ENCODE measurements at places on chromosomes 11 and 22.
A peak's percentile ranks its signal among the peaks of the same experiment; 100 is the strongest.

DNA sequence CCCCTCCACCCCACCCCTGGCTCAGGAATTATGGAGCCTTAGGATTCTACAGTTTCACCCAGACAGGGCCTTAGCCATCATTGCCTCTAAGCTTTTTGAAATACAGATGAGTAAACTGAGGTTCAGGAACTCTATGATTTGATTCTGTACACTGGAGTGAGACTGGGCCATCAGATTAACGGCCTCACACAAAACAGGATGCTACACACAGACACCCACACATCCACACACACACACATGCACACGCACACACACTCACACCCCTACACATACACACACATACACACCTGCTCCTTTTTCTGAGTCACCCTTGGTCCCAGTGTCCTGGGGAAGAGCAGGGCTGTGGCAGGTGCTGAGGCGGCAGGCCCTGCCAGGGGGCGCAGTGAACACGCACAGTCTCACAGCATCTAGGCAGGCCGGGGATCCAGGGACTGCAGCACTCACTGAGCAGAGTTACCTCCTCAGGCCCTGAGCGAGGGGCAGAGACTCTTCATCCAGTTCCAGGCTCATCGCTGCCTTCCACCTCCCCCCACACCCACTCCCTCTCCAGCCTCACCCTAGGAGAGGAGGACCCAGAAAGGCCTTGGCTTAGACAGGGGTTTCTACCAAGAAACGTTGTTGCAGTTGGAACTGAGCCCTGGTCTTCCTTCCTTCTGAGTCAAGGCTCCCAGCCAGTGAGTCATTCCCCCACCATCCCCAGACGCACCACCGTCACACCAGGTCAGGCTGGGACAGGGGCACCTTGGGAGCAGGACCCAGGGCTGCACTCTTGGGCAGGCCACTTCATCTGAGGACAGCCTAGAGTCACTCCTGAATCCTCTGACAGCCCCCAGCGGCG lies 89.8 kb upstream of the PARVA start:
- no peak for DNase-seq

DNA sequence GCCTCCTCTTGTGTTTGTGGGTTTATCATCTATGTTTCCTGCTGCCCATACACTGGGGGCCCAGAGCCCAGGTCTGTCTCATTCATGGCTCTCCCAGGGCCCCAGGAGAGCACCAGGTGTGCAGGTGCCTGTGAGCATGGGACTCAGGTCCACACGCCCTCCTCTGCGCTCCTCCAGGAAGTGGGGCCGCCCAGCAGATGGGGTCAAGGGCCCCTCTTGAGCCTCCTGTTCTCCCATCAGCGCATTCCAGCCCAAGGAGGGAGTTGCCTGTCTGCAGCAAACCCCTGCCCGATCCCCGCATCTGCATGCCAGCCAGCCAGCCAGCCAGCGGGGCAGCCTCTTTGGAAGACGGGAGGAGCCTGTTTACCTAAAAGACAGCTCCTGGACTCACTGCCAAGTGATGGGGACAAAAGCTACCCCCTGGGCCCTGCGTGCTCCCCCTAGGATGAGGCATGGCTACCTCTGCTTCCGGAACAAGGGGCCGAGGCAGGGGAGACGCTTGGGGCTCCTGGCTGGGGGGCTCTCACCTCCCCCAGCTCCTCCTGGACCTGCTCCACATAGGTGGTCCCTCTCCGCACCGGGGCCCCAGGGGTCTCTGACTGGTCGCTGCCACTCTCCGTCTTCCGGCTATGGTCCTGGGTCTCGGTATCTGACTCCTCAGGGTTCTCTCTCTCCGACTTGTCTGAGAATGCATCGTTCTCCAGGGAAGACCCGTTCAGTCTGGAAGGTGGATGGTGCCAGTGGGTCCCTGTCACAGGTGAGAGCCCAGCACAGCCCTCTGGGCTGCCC lies 49.7 kb upstream of the CARS1 start:
- DNase-seq: no peak

GRCh38 chr11:35163209-35163608 lies 24.2 kb downstream of the CD44 start:
- DNase-seq: no peak

- no peak for DNase-seq
Measured at GRCh38 chr22:32631507-32632255, 157.1 kb downstream of the FBXO7 start.

DNA sequence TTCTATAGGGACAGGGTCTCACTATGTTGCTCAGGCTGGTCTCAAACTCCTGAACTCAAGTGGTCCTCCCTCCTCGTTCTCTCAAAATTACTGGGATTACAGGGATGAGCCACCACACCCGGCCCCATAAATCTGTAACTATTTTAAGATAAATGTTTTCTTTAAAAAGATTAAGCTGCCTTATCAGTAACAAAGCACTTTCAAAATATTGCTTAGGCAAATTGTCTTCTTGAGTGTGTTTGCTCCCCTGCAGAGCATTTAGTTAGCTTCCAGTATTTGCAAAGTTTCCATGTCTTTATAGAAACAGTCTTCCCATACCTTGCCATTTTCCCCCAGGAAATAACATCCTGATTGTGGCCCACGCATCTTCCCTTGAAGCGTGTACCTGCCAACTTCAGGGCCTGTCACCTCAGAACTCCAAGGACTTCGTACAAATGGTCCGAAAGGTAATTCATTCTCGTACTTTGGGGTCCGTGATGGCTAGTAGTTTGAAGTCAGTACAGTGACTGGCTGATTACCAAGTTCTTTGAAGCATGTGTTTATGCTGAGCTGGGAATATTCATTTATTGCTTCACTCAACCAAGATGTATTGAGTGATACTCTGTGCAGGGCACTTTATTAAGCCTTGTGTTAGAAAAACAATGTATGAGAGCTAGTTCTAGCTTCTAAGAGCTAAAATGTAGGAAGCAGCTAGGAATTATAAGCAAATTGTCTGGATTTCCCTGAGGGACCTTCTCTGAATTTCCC lies 30.4 kb upstream of the CRTAM start:
- DNase-seq: no peak

DNA sequence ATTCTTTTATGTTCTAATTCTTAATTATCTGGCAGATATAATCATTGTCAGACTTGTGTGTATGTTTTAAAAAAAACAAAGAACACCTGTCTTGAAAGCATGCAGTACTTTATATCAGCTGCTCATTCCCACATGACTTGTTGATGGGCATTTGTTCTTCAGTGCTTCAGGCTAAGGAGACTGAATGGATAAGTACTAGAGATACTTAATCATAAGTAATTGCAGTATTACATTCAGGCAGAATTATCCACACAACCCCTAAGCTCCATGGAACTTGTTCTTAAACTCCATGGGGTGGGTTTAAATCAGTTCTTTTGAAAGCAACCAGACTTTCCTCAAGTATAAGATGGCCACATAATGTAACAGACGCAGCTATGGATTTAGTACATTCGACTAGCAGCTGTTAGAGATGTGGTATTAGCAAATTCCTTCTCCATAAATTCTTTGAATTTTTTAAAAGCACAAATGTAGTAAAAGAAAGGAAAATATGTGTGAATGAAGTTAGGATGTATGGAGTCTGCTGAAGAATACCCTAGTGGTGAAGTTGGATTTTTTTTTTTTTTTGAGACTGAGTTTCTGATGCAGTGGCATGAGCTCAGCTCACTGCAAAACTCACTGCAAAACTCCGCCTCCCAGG lies 3.0 kb downstream of the JAM3 start:
- no peak for DNase-seq

GRCh38 chr22:29009148-29009547 lies 52.5 kb downstream of the C22orf31 start:
- DNase-seq: no peak

GRCh38 chr11:47987781-47988180 lies 7.4 kb downstream of the PTPRJ start:
- DNase-seq: no peak

- DNase-seq: no peak
Measured at GRCh38 chr11:100849009-100849900, 162.2 kb downstream of the ARHGAP42 start.

GRCh38 chr11:75445315-75445953 lies 12.4 kb upstream of the KLHL35 start:
- DNase-seq: peak; percentile 62

DNA sequence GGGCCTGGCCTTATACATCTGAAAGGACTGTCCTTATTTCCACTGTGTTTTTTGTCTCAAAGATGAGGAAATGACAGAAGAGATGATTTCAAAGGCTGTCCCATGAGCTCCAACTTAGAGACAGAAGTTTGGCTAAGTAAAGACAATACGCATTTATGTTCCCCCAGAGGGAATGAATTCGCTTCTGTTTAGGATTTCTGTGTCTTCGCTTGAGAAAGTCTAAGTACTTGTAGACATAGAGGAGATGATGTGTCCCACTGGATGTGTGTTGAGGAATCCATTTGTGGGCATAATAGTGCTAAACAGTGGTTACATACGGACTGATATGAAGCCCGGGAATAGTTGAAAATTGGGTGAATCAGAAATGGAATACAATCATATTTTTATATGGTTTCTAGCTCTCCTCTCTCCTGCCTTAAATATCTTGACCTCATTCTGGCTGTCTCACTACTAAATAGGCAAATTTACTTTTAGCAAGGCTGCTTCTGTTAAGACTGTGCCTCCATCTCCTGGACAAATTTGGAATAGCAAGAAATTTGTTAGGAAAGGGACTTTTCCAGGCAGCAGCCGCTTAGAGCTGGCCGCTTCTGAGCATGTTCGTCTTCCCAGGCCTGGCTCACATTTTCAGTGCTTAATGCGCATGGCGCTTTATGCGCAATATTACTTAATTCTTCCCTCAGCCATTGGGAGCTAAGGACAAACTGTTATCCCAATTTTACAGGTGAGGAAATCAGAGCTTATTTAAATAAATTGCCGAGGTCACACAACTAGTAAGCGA lies 1.9 kb upstream of the PEX26 start:
- peak; percentile 45 for DNase-seq

DNA sequence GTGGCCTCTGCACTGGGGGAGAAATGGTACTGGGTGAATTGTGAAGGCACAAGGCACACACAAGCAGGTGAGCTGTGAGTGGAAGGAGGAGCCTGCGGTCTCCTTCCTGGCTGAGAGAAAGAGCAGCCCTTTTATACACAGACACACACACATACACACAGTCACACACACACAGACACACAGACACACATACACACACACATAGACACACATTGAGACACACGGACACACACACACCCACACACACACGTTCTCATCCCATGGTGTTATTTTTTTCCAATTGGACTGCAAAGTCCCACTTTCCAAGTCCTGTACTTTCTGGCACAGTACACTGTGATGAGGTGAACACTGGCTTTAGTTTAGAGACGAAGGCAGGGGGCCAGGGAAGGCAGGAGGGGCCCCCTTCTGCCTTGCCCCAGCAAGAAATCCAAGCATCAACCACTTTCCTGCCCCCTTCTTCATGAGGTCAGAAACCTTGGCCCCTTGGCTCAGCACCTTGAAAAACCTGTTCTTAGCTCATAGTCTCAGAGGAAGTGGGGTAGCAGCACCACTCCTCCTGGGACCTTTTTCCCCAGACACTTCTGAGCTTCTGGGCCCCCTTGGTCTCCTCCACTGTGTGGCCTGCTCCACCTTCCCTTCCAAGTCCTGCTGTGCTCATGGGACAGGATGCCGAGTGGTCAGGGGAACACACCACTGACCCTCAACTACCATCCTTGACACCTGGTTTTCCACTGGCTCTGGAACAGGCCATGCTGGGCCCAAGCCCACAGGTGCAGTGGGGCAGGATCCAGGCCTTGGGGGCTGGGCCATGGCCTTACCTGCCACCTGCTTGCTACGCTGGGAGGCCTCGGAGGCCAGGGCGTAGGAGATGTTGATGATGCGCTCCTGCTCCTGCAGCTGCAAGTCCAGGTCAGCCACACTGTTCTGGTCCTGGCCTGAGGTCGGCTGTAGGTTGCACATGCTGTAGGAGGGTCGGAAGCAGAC lies 43.8 kb downstream of the C11orf58 start:
- no peak for DNase-seq

DNA sequence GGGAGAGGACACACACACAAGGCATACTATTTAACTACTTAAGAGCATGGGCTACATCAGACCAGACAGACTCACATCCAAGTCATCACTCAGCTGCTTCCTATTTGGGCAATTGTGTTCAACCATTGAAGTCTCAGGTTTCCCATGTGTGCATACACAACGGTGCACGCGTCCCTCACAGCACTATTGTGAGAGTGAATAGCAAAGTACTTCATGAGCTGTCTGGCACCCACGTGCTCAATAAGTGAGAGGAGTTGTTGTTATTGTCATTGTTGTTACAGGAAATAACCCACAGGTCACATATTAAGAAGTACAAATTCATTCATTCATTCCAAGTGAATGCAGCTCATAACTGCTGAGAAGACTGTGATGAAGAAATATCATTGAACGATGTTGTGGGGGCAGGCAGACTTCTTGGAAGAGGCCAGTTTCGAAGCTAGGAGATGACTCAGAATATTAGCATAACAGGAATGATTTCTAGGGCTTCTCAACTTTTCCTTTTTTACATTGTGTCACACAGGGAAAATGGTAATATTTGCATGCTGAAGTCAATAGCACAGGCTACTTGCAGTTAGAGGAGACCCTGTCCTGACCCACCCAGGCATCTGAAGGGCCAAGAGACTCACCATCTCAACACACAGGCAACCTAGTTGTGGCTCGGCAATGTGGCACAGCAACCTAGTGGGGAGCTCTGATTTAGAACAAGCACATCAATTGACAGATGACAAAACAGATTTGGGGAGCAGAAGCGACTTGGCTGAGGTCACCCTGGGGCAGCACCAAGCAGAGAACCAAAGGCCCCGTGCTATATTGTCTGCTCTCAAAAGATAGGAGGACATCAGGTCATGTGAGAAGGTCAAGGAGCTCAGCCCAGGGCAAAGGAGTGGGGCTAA lies 606.0 kb downstream of the BUD13 start:
- DNase-seq: no peak

DNA sequence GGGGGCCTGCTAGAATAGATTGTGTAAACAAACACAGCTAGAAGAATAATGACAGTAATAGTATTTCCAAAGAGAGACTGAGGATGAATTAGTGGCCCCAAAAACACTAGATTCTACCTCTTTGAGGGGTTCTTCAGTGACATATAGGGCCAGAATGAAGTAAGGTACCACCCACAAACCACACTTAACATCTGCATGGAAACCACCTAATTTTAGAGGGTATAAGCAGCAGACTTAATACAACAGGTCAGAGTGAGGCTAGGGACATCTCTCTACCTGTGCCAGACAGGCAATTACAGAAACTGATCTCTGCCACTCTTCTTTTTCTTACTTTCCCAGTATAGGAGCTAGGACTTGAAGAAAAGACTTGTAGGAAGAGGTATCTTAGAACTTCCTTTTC lies 20.1 kb downstream of the ELP4 start:
- no peak for DNase-seq

DNA sequence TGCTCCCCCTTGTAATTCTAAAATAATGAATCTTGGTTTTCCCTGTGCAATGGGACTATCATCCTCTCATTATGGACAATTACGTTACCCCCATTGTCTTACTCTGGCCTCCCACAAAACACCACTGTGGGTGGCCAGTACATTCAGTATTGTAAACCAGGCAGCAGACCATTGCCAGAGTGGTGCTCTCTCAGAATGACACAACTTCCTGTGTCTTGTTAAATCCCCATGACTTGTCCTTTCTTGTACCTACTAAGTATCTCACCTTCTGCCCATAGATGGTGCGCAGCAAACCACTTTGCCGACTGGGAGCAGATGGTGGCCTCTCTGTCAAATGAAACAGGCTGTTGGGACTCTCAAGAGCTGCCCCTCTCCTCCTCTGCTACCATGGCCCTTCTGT lies 287.1 kb upstream of the RAG2 start:
- no peak for DNase-seq
